ENCODE measurements at places on chromosomes 7 and 10. TPM values are rescaled to one million over a fixed set of nuclear protein-coding genes. Genes with fewer than 3 reads are reported as not detected.

GRCh38 chr7:15972862-15973275 is 286.4 kb upstream of the MEOX2 start:
- DNase-seq: no peak

DNA sequence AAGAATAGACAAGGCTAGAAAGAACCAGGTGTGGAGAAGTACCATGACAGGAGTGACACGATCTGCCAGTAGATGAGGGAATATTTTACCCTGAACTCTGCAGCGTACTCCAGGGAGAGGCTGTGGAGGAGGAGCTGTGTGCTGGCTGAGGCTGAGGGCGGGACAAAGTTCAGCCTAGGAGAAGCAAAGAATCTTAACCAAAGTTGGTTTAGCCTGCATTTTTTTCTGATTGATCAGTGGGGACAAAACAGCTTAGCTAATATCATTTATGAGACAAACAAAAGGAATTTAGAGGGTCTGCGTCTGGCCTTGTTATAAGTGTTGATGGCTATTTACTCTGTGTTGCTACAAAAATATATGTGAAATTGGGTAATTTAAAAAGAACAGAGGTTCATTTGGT is 5.2 kb upstream of the NPSR1 start:
- DNase-seq: no peak

Gene MYH16
- total RNA-seq: not detected

Gene PPRC1
- 56.5 TPM for total RNA-seq

DNA sequence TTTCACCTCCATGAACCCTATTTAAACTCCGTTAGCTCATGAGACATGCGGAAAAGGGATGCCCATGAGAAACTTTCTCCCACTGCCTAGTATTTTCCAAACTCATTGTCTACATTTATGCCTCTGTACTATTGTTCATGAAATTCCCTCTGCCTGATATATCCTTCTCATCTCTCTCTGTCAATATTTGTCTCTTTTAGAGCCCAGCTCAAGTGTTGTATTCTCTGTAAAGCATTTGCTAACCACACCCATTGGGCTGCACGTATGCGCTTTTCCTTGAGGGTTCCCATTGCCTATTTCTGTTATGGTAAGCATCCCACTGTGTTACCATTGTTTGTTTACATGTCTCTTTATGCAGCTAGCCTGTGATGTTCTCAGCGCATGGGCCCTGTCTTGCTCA is 211.4 kb downstream of the MDFIC start:
- no peak for DNase-seq

- peak; percentile 74 for DNase-seq
Measured at GRCh38 chr7:155685070-155685790, 40.8 kb downstream of the RBM33 start.

GRCh38 chr10:60731134-60731885 is 47.0 kb upstream of the CDK1 start:
- DNase-seq: peak; percentile 48

Gene ACSL5
- 53.1 TPM for total RNA-seq

Gene TRIL
- not detected for total RNA-seq

GRCh38 chr7:137953043-137953664 is 48.7 kb downstream of the CREB3L2 start:
- no peak for DNase-seq

DNA sequence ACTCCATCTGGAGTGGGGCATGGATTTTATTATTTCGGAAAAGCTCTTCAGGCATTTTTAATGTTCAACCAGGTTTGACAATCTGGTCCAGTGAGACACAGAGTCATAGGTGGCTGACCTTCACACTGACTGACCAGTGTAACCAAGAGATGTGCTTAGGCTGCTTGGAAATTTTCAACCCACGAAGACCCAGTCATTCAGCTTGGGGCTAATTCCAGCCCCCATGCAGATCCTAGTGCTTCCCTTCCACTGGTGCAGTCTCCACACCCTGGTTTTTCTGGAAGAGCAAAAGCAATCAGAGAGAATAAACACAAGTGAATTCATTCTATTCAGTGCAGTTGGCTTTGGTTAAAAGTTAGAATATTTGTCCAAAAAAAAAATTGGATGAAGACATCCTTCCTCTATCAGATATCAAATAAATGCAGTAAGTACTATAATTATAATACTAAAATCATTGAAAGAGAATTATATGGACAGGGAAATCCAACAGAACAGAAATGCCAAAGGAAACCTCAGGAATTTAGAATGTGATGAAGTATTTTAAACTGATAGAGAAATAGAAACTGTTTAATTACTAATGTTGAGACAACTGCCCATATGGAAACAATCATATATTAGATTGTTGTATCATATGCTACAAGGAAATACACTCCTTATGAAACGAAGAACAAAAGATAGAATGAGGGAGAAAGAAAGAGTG is 178.0 kb downstream of the NPSR1 start:
- DNase-seq: no peak

- DNase-seq: no peak
Measured at GRCh38 chr7:121624958-121625357, 228.8 kb upstream of the FAM3C start.

Gene RTKN2
- total RNA-seq: 2.2 TPM

- DNase-seq: no peak
Measured at GRCh38 chr10:88108115-88108610, 244.7 kb downstream of the PTEN start.

GRCh38 chr10:34622945-34623344 is 192.2 kb downstream of the PARD3 start:
- DNase-seq: no peak

- DNase-seq: no peak
Measured at GRCh38 chr10:102676534-102677315, 32.4 kb downstream of the TRIM8 start.

All from activated CD8-positive, alpha-beta T cell treated with anti-CD3 and anti-CD28 coated beads, Interleukin-2, amount 10 ng/mL, durations not matched to agents 7 days and 5 days (primary cell).